ENCODE measurements at places on chromosomes 11 and 22.

- DNase-seq: no peak
Measured at GRCh38 chr22:25077964-25078363, 121.7 kb upstream of the CRYBB3 start.

- DNase-seq: no peak
Measured at GRCh38 chr11:129141748-129142523, 50.2 kb downstream of the ARHGAP32 start.

- DNase-seq: no peak
Measured at GRCh38 chr11:119918347-119918746, 189.3 kb upstream of the NECTIN1 start.

DNA sequence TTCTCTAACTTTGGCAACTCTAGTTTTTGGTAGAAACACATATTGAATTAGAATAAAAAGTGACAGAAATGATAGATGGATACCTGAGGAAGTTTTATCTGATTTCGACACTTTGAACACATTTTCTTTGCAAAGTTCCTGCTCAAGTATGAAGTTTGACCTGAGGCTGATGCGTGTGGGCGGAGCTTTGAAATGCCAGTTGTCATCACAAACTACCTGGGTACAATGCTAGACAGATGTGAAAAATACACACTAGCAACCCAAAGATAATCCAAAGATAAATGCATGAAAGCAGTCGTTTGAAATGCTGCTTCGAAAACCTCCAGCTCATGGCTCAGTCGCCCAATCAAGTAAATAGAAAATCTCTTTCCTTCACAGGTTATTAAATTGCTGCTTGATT is 54.8 kb downstream of the CD44 start:
- DNase-seq: no peak

- DNase-seq: no peak
Measured at GRCh38 chr22:46967445-46968358, 205.3 kb downstream of the TBC1D22A start.

DNA sequence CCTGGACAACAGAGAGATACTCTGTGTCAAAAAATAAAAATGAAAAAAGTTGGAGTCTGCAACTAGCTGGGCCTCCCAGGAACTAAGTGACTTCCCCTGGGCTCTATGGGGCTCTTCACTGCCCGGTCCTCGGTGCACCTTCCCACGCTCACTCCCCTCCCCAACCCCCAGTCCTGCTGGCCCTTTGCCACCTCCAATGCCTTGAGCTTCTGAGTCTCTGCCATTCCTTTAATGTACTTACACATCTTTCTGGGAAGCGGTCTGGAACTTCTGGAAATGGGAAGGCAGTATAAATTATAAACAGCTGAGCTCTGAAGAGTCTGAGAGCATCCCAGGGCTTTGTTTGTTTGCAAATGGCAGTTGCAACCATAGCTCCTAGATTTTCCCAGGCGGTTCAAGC is 5.9 kb upstream of the BATF2 start:
- no peak for DNase-seq

GRCh38 chr11:134988495-134988894 is 576.5 kb upstream of the B3GAT1 start:
- DNase-seq: no peak

GRCh38 chr11:113876798-113877669 is 1.7 kb upstream of the USP28 start:
- DNase-seq: no peak
